ENCODE measurements at places on chromosomes 2 and 18.
A peak's percentile ranks its signal among the peaks of the same experiment; 100 is the strongest.

- no peak for DNase-seq
These were observed 423.7 kb downstream of the METTL4 start for GRCh38 chr18:2147476-2148230.

DNA sequence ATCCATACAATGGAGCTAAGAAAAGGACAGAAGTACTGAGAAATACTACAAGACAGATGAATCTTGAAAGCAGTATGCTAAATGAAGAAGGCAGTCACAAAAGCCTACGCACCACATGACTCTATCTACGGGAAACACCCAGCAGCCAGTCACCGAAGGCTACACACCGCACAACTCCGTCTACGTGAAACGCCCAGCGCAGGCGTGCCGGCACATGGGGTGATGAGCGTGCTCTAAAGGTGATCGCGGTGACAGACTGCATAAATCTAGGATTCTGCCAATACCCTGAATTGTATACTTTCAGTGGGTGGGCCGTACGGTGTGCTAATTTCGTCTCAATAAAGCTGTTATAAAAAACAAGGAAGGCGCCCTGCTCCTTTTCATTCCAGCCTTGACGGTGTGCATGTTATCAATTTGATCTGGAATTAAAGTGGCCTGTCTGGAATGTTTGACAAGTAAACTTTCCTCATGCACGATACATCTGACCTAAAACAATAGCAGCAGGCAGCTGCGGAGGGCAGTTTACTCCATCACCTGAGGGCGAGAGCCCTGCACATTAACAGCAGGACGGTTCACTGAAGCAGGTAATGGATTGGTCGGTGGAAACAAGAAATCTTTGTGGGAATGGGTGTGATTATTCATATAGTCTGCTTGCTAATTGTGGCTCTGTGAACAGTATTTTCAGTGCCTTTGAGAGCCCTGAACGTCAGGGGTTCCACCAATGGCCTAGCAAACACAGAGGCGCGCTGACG, 86.2 kb upstream of the SALL3 start:
- no peak for DNase-seq

- no peak for DNase-seq
These were observed 37.9 kb downstream of the METTL21A start for GRCh38 chr2:207587305-207587704.

- no peak for DNase-seq
These were observed 72.3 kb downstream of the SMAD7 start for GRCh38 chr18:48878471-48878870.

GRCh38 chr2:178109813-178110212, 2.4 kb upstream of the RBM45 start:
- no peak for DNase-seq

DNA sequence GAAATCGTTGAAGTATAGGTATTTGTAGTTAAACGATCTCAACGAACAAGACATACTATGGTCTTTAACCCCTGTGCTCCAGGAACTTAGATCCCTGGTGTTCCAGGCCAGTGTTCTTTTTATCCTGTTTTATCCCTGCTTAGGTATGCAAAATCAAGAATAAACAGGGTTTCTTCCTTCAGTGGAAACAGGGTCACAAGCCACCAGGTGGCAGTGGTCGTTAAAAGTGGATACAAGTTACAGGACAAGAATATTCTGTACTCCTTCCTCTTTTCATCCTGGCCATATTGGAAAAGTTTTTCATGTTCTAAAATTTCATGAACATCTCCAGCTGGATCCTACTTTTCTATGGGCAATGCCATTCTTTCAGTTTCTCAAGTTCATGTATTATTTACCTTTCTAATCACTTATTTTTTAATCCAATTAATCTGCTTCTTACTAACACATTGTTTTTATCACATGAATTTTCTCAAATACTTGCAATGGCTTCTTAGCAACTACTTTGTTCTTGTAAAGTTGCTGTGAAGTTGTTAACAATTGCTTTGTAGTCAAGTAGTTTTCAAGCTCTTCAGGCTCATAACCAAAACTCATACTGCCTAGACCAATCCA, 16.4 kb upstream of the HNMT start:
- no peak for DNase-seq

- DNase-seq = no peak
These were observed 228.9 kb downstream of the RBM43 start for GRCh38 chr2:151032741-151033191.

DNA sequence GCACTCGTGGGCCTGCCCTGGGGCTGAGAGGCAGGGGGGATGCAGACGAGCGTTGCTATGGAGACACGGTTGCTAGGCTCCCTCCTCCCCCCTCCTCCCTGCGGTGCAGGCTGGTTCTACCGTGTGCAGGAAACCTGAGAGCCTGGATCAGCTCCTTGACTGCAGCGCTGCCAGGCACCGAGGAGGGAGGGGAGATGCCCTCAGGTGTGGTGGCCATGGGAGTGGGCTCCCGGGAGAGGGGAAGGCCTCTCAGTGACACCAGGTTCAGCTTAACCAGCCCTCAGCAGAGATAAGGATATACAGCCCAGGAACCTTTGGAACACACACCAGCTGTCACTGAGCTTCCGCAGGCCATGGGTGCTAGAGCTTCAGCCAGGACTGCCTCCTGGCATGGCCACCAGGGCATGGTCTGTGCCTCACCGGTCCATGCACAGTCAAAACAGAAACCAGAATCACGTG, 124.4 kb upstream of the PXDN start:
- no peak for DNase-seq

GRCh38 chr18:79203017-79203605, 133.9 kb downstream of the ATP9B start:
- peak; percentile 16 for DNase-seq

DNA sequence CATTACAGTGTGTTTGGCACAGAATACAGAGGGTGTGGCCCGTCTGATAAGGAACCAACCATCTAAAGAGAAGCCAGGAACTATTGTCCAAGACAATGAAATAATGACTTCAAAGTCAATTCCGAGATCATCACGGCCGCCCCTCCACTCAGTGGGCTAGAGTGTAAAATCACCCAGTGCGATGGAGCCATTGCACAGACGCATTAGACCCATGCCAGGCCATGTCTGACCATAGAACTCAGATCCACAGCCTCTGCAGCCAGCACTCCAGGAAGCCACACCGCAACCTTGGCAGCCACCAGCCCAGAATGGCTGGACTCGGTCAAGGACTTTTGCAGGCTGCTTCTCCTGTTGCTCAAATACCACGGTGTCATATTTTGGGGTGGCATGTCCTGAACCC, 835.7 kb downstream of the DCDC2C start:
- DNase-seq = no peak

GRCh38 chr2:60054571-60055340, 498.7 kb downstream of the BCL11A start:
- DNase-seq = no peak

DNA sequence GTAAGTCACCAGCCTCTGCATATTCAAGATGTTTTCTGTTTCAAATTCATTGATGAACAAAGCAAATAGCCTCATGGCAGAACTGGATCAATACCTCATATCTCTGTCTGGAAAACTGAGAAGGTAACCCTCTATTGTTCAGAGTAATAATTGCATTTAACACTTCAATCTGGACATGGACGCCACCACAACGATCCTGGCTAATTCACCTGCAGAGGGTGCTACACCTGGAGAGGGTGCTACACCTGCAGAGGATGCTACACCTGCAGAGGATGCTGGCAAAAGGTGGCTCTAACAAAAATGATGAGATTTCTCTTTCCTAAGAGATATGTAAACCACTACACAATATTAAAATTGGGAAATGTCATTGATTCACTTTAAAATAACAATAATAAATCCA, 183.1 kb upstream of the HNRNPA3 start:
- no peak for DNase-seq

Data from activated CD8-positive, alpha-beta memory T cell treated with anti-CD3 and anti-CD28 coated beads for 4 hours (primary cell).